ENCODE measurements at places on chromosomes 2 and 18. TPM values are rescaled to one million over a fixed set of nuclear protein-coding genes. Genes with fewer than 3 reads are reported as not detected.

GRCh38 chr2:239293775-239294430 is 106.9 kb downstream of the HDAC4 start:
- no peak for DNase-seq

- no peak for DNase-seq
These were observed 22.5 kb downstream of the ARHGAP25 start for GRCh38 chr2:68757081-68757480.

Gene MYCN
- total RNA-seq: 19.6 TPM

Gene GPR45
- total RNA-seq: not detected

GRCh38 chr2:47173986-47174732 is 19.1 kb upstream of the STPG4 start:
- DNase-seq: peak; percentile 29

GRCh38 chr18:51211552-51211951 is 14.1 kb upstream of the MEX3C start:
- peak; percentile 76 for DNase-seq

DNA sequence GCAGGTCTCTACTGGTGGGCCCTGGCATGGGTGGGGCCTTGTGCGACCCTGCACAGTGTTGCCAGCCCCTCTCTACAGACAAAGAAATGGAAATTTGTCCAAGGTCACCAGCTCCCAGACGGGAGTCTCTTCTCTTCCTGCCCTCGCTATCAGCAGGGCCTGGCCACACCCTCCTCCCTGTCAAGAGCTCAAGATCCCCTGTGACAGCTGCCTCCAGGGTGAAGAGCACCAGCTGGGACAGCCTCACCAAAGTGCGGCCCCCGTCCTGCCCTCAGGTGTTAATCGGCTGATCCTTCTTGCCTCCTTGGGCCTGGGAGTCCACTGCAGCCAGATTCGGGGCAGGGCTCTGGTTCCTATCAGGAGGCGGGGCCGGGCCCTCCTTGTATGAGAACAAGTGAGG is 259.1 kb downstream of the TWIST2 start:
- no peak for DNase-seq

DNA sequence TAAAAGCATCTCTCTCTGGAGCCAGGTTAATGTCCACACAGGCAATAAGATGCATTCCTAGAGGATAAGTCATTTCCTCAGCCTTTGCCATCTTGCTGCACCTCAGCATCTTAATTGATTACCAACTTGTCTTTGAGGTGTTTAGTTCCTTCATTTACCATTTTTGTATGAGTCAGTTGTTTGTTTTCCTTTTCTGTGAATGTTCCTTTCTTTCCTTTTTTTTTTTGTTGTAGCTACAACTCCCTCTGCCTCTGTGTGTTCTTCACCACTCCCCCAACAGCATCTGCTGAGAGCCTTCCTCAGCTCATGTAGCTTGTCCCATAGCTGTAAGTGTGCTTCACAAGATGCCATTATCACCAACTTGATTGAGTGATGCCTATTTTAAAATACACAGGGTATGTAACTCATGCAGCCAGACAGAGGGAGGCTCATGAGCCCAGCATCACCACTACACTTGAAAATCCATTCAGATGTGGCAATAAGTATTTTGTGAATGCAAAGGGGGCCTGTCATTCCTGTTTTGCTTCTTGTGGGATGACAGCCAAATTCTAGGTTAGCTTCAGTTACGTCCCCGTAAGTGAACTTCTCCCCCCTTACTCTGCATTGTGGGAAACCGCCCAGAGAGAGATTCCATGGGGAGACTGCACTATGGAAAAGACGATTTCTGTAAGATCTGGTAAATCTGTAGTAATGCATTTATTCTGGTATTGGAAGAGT is 315.9 kb upstream of the ZEB2 start:
- DNase-seq: peak; percentile 34

GRCh38 chr2:28395334-28396061 is 2.8 kb downstream of the FOSL2 start:
- peak; percentile 61 for DNase-seq

Gene CHST9
- 0.34 TPM for total RNA-seq

Gene CDH2
- total RNA-seq: 1.8 TPM

- no peak for DNase-seq
These were observed 171.3 kb downstream of the TWIST2 start for GRCh38 chr2:239019183-239019581.

Gene CHPF
- 3.2 TPM for total RNA-seq

Gene HOXD4
- 8.8 TPM for total RNA-seq

DNA sequence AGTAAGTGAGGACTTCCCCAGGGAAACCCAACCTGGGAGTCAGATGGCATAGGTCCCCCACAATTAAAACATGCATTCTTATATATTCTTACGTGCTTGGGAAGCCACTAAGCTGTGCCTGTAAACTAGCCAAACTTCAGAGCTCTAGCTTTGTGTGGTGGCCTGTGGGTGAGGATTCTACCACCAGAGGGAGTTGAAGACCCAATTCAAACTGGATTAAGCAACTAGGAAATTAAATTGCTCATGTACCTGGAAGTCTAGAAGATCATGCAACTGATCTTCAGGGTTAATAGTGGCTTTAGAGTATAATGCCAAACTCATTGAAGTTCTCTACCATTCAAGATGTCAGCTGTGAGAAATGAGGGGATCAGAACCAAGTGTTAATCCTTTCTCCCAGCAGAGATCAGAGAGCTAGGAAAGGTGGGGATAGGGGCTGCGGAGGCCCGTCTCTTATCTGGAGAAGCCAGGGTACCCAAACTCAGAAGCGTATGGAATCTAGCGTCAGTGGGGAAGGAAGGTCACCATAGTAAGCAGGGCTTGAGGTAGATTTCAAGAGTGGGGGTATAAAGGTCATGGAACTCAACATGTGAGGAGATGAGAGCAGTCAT is 53.2 kb upstream of the CCDC85A start:
- peak; percentile 81 for DNase-seq

- no peak for DNase-seq
These were observed 40.9 kb upstream of the MAPK4 start for GRCh38 chr18:50518787-50519546.

Gene CRYGC
- not detected for total RNA-seq

GRCh38 chr2:35347561-35347960 is 1008.0 kb upstream of the CRIM1 start:
- DNase-seq: no peak

Gene FBXO48
- 0.42 TPM for total RNA-seq

- no peak for DNase-seq
These were observed 28.2 kb downstream of the SDC1 start for GRCh38 chr2:20196657-20197161.
